ENCODE measurements at places on chromosomes 6 and 20.

DNA sequence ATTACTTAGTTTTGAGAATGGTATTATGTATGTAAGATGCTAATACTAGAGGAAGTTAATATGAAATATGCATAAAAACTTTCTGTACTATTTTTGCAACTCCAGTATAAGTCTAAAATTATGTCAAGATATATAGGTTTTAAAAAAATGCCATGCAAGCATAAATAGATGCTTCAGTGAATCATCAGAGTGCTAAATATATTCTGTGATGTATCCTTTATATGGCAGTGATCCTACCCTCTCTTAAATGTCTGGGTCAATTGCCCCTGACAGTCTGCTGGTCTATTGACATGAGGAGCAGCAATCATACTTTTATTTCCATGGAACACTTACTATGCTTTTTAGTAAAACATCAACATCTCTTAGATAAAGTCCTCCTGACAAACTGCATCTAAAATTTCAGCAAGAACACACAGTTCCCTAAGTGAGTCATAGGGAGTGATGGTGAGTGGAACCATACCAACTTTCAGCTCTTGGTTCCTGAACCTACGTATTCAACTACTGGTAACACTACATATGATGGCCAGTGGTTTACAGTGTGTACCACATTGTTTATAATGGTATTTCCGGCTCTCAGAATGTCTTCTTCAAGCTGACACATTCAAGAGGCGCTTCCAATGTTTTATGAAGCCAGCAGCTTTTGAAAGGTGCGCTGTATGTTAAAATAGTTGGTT is 928.7 kb upstream of the GJE1 start:
- no peak for DNase-seq

GRCh38 chr6:112288475-112288874 is 34.1 kb upstream of the LAMA4 start:
- DNase-seq: no peak

DNA sequence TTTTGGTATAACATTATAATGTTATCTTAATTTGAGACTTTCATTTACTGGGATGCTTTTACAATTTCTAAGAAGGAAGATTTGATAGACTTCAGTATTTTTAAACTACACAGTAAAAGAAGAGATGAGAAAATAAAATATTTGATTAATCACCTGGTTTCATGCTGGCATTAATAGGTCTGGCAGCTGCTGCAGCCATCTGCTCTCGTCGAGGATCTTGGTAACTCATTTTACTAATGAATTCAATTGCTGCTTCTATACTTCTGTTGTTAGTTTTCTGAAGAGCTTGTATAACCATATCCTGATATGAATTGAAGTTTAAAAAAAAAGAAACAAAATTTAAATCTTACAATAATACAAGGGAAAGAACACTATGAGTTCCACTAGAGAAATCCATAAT is 23.0 kb downstream of the LATS1 start:
- no peak for DNase-seq

DNA sequence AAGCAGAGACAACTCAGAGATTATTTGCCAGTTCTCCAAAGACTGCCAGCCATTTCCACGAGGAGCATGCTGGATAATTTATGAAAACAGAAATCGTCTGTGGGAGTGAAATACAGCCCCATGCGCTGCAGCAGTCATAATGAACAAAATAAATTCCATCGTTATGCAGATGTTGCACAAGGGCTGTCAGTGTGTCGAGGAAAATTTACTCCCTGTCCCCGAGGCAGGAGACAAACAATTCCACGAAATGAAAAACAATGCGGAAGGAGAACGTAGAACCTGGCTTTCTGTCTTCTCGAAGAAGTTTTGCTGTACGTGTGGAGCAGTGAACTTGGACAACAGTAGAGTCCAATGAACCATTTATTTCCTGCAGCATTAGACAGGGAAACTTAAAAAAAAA is 399.4 kb downstream of the CD83 start:
- DNase-seq: no peak

DNA sequence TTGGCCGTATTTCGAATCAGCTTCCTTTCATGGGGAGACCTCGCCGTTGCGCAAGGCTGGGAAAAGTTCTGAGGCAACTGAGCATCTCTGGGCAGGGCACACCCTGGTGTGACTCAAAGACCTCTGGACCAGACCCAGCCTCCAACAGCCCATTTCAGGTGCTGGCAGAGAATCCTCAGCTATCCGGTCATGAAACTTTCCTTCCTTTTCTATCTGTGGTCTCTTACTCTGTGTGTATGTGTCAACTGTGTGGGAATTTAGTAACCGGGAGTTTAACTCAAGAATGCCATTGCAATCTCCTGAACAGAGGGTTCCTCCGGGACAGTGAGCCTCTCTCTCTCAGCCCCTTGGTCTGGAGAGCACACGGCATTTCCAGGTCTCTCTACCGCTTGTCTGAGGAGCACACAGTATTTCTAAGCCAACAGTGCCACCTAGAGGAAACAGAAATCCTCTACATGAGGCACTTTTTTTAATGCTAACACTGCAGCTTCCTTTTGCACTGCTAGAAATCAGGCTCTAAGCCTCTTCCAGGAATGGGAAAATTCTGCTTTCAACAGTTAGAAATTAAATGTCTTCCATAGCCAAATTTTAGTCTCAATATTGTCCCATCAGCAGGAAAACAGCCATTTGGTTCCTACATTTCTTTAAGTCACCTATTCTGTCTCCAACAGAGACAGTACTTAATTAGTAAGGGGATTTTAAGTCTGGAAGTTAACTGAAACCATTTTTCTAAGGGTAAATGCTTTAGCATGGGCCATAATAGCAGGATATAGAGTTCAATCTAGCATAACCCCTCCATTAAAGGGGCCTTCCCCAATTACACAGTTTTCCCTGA is 32.7 kb downstream of the PLN start:
- DNase-seq: no peak

DNA sequence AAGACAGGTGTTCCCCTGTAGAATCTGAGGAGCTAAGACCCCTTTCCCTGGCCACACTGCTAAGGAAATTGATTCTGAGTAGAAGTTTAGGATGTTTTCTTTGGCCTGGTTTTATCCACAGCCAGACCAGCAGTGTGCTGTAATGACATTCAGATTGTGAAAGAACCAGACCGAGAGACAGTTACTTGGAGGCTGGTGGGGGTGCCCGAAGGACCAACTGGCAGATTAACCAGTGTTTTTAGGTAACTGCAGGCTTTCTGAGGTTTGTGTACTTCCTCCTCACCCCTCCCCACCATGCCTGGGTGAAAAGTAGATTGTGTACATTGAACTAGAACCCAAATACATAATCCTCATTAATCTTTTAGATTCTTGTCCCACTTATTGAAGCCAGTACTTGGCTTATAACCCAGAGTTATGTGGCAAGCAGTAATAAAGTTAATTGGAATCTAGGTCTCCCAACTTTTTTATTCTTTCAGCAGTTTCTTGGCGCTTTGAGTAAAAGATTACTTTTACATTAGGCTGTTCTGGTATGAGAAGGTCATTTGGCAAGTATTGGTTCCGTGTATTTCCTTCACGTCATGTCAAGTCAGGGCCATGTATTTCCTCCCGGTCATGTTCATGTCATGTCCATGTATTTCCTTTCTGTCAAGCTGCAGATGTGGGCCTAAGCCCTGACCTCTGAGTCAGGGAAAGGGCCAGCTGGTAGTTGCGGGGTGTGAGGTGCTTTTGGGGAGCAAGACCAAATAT is 93.7 kb downstream of the TCP11 start:
- DNase-seq: no peak

DNA sequence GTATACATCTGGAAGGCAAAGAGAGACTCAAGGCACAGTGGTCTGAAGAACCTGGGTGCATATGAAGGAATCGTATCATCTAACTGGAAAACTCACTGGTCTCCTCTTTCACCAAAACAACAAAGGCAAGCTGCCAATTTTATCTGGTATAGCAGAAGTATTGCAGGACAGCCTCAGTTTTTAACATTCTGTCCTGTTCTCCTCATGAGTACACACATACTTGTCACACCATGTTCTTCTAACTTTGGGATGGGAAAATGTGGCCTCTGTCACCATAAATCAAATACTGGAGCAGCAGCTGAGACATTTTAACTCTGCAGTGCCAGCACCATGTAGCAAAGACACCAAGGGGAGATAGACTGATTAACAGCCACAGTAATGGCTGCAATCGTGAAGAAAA is 199.1 kb upstream of the CNR1 start:
- no peak for DNase-seq
